ENCODE measurements at places on chromosomes 4 and X. TPM values are rescaled to one million over a fixed set of nuclear protein-coding genes. Genes with fewer than 3 reads are reported as not detected.

- DNase-seq: no peak
These were observed 107.9 kb downstream of the MMRN1 start for GRCh38 chr4:90002441-90003062.

GRCh38 chrX:41468647-41469323 is 21.6 kb downstream of the NYX start:
- DNase-seq: no peak

DNA sequence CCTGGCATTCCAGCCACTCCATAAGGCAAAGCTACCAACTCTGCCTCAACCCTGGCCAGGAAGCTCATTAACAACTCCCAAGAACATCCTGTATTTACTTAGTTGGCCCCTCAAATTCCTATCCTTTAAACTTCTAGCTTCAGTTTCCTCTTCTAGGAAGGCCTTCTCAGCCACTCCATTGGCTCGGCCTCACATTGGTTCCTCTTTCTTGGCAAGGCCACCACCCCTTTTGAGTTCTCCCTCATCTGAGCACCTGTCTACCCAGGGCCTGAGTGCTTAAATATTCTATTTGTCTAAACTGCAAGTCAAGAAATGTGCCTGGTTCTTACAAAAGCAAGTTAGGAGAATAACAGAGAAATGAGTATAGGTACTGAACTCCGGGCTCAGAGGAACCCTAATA is 10.0 kb downstream of the SMC1A start:
- no peak for DNase-seq

- no peak for DNase-seq
These were observed 100.7 kb upstream of the PTPN13 start for GRCh38 chr4:86493460-86493859.

- no peak for DNase-seq
These were observed 907.0 kb downstream of the RAPGEF2 start for GRCh38 chr4:160009656-160010493.

- DNase-seq: no peak
These were observed 35.5 kb downstream of the DCX start for GRCh38 chrX:111376486-111376885.

- no peak for DNase-seq
These were observed 1.4 kb downstream of the CPLX1 start for GRCh38 chr4:824461-825062.

- no peak for DNase-seq
These were observed 46.7 kb downstream of the DTHD1 start for GRCh38 chr4:36328130-36328529.

DNA sequence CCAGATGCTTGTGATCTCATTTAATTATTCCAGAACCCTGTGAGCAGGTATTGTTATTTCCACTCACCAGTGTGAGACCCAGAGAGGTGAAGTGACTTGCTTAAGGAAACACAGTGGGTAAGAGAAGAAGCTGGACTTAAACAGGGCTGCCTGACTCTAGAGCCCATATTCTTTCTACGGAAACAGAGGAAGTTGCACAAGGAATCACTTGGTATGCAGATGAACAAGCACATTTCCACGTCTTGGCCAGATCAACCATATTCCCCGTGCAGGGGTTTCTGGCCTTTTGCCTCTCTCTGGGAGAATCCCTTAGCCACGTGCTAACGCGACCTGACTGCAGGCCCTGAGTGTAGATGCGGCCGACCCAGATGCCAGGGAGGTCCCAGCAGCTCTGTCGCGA is 195.5 kb upstream of the ATP6AP2 start:
- no peak for DNase-seq

DNA sequence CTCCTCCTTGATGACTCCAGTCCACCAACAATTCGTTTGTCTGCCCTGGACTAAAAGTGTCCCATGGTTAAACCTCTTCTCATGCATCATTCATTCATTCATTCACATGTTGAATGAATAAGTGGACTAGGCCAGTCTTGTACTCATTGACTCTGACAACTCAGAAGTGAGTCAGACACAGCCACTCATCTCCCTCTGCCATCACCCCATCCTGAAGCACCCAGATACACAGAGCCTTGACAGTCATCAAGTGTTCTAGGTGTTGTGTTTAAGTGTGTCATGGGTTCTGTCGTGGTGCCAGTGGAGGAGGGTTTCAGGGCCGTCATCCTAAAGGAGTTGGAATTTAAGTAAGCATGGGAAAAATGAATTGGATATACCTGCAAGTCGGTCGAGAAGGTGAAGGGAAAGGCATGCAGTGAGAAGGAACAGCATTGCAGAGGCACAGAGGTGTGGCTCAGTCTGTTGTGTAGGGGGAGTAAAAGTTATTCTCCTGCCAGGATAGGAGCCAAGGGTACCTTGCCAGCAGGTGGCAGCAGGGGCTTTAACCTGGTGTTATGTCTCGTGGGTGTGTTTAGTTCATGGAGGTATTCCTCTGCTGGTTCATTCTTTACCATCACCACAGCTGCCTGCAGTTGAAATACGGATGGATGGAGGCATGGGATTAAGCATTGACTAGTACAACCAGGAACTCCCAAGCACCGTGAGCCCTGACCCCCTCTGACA is 18.3 kb downstream of the MAGED2 start:
- no peak for DNase-seq

- no peak for DNase-seq
These were observed 34.4 kb upstream of the GK2 start for GRCh38 chr4:79442422-79442821.

DNA sequence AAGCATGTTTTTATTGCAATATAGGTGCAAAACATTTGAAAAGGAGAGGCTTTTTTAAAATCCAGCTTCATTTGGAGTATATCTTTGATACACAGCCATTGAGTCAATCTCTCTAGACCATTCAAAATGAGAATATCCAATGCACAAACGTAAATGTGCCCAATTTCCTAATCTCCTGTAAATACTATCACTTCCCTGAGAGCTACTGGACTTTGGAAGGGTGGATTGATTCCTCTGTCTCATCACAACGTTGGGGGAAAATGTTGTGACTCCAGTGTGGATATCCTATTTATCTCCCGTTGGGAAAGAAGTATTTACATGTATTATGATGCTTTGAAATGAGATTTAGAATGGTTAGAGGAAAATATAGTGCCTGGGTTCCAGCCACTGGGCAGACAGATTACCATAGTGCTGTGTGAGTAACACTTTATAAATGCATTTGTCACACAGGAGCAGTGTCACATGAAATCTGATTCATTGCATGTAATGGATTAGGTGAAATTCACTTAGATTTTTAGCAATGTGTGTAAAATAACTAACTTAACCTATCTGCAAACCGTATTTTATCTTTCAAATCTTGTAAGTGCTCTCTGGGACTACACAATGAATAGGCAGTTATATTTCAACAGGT is 64.4 kb upstream of the VCX3A start:
- DNase-seq: no peak

DNA sequence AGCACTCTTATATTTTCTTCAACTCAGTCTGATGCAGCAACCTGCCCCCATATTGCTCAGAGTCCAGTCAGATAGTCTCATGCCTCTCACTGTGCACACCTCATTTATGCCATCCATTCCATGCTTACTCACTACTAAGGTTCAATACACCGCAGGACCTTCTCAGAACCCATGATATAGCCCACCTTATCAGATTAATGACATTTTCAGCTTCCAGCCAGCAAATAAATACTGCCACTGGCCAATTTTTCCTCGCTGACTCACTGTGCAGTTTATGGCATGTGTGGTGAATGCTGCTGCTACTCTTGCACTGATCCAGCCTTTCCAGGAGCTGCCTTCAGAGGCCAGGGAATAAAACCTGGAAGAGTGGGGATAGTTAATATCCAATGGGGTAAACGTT is 380.6 kb upstream of the SPOCK3 start:
- DNase-seq: no peak

DNA sequence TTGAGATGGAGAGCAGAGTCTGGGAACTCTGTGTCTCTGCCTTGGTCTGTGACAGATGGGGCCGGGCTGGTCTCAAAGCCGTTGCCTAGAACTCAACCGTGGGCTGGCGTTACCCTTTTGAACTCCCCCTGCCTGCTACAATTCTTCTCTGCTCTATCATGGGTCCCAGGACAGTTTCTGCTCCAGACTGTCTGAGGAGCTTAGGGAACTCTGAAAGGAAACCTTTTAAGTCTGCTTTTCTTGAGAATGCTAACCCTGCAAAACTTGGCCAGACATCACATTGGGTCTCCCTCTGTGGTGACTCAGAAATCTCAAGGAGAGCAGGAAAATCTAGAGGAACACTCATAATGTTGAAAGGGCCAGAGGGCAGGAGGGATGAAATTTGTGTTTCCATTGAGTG is 240.6 kb downstream of the CBR4 start:
- DNase-seq: no peak

GRCh38 chr4:94175553-94176261 is 32.0 kb upstream of the SMARCAD1 start:
- no peak for DNase-seq

GRCh38 chr4:163911891-163912290 is 417.4 kb downstream of the TMA16 start:
- DNase-seq: no peak

FTHL17 gene
- not detected for total RNA-seq

ANKRD50 gene
- total RNA-seq: 14.8 TPM

RHOH gene
- total RNA-seq: not detected

USP17L15 gene
- total RNA-seq: not detected

TMEM144 gene
- total RNA-seq: 12.2 TPM

NLGN4X gene
- 1.5 TPM for total RNA-seq
